ENCODE measurements at places on chromosomes 2 and 18.

- no peak for DNase-seq
Measured at GRCh38 chr2:234493796-234494195, 3.1 kb downstream of the ARL4C start.

- DNase-seq, result no peak
Measured at GRCh38 chr2:83378921-83379320, 1080.2 kb downstream of the SUCLG1 start.

DNA sequence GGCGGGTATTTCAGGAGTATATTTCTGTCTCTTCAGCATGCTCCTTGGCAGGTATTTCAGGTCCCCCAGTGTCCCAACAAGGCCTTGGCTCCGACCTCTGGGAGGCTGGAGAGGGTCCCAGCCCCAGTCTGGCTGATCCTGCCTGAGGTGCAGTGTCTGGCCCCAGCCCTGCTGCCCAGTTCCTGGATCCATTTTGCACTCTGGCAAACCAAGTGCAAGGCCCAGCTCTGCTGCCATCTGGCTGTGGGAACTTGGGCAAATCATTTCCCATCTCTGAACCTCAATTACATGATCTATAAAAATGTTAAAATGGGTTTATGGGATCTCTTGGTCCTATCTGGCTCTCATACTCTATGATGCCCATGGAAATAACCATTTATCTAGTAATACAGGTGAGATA is 63.6 kb downstream of the ZBTB7C start:
- no peak for DNase-seq

GRCh38 chr2:36330473-36331395 is 24.8 kb upstream of the CRIM1 start:
- no peak for DNase-seq

DNA sequence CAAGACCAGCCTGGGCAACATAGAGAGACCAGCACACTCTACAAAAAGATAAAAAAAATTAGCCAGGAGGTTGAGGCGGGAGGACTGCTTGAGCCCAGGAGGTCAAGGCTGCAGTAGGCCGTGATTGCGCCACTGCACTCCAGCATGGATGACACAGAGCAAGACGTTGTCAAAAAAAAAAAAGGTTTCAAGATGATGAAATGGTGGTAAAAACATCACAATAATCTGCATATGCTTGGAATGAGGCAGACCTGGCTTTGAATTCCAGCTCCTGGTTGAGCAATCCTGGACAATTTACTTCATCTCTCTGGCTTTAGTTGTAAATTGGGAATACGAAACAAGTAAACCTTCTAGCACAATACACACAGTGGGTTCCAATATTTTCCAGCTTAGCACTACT is 24.1 kb downstream of the USP40 start:
- DNase-seq, result no peak

DNA sequence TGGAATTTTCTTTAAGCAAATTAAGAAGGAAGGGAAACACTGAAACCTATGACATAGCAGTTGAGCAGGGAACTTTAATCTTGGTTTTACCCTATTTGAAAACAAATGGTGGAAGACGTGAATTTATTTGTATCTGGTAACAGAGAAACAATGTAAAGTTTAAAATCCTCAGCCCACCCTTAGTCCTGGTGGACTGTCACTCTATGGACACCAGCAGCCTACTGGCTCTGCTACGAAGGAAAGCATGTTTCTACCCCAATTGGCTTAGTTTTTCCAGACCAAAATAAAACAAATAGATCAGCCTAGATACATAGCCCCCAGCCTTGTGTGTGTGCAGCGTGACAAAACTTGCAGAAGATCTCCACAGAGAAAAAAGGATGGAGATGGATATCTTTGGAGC is 7.4 kb downstream of the ZEB2 start:
- no peak for DNase-seq

DNA sequence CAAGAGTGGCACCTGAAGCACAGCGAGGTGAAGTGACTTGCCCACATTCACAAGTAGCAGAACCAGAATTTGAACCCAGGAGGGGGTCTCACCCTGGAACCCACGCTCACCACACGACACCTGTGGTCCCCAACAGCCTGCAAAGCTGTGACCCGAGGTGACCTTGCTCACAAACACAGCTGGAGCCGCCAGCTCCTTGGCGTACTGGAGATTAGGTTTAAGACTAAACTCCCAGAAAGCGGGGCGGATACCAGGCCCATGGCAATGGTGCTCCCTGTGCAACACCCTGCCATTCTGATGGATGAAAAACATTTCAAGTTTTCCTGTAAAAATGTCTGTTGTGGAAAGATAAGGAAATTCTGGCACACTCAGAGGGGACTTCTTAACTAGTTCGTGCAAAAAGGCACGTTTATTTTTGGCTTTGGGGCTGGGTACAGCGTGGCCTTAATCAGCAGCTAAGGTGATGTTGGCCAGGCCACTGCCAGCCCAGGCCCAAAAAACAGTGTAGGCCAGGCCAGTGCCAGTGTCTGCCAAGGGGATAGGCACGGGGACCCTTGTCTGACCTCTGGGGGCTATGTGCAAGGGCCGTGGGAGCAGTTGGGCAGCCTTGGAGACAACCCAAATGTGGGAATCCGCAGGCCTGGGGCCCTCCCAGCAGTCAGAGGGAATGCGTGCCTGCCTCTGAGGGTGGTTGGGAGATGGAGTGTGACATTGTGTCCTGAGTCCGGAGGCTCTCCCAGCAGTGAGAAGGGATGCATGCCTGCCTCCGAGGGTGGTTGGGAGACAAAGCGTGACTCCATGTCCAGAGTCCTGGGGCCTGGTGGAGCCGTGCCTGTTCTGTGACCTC is 185.0 kb upstream of the HS6ST1 start:
- no peak for DNase-seq

GRCh38 chr2:219901155-219901554 is 273.7 kb downstream of the SLC4A3 start:
- no peak for DNase-seq

Measured in stimulated activated CD4-positive, alpha-beta T cell treated with anti-CD3 and anti-CD28 coated beads, Interleukin-12 subunit alpha, Interleukin-12 subunit beta, amount 100 ng/mL, for 48 hours (primary cell).